Hepatic stellate cell (primary cell): ENCODE measurements at places on chromosomes 2 and 18.

GRCh38 chr2:109439390-109439786, 174.4 kb downstream of the SEPTIN10 start:
- DNase-seq = no peak

GRCh38 chr2:71884303-71885042, 263.2 kb downstream of the CYP26B1 start:
- no peak for DNase-seq

DNA sequence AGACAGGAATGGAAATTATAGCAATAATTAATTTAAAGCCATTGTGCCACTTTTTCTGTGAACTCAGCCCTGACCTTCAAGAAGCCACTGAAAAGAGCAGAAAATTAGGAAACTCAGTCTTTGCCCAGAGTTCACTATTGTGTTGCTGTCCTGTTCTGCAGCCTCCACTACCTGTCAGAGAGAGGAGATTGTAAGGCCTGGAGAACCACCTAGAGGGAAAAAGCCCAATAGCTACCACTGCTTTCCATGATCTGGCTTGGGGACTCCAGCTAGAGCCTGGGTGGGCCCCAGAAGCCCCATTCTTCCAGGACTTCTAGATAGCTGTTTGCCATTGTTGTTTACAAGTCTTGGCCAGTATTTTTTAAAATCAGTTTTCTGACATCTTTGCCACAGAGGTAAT, 176.1 kb upstream of the KLF7 start:
- no peak for DNase-seq

DNA sequence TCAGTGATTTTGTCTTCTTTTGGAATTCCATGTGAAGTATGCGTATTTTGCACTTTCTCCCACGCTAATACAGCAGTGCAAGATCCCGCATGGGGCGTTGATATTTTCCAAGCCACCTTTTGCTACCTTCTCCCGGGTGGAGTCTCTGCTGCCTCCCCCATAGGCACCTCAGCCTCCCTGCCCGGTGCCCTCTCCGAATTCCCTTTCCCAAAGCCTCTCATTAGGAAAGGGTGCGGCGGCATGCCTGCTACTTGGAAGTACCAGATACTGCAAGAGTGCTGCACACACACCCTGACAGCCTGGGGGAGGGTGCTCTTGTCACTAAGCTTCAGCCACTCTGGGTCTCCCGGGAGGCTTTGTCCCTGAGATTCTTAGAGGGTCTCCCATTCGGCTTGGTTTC, 114.4 kb upstream of the PXDN start:
- no peak for DNase-seq

DNA sequence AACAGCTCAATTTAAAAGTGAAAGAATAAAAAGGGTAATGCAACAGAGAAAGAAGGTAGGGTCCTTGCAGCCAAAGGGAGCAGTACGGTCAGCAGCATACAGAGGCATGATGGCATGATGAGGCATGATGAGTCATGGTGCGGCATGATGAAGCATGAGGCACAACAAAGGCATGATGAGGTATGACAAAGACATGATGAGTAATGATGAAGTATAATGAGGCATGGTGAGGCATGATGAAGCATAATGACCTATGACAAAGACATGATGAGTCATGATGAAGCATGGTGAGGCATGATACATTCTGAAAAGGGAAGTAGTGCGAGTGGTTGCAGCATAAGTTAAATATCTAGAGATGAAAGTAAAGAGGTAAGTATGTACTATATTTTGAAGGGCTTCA, 673.2 kb downstream of the TMEM182 start:
- no peak for DNase-seq

DNA sequence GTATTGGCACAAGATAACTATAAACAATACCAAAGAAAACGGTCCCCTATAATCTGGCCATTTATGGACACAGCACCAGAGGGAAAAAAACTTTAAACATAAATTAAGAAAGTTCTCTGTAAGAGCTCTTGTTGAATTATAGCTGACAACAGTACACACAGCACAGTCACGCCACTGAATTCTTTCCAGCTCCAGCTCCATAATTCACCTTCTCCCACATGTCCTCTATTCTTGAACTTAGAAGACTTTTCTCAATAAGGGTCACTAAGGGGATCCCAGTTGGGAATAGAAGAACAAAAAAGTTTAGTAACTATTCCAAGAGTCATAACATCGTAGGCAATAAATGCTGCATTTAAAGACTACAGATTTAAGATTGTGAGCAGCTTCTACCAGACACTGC, 124.6 kb upstream of the CYP1B1 start:
- DNase-seq = no peak

DNA sequence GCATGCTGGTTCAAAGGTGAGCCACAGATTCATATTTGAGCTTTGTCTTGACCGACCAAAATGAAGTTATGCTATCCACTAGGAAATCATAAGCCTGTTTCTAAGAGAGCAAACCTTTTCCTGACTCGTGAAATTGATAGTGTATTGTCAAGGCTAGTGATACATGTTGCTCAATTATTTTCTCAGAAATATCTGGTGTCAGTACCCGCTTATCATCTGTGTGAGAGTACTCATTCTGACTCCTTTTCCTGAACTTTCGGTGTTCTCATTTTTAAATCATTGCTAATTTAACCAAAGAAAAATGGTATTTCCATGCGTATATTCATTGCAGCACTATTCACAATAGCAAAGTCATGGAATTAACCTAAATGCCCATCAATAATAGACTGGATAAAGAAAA, 56.2 kb downstream of the SGPP2 start:
- DNase-seq = no peak

DNA sequence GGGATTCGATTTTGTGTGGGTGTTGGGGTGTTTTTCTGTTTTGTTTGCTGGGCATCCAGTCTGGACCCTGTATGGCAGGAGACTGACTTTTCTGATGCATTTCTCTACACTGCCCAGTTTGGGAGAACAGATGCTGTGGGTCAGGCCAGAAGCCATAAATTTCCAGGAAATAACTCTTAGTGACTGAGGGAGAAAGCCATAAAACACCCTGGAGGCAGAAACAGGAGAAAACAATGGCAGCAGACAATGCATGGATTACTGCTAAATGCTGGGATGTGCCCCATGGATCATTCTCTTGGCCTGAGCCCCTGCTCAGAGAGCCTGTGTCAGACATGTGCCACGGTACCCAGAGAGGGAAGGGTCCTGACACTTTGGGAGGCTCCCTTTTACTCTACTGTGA, 133.6 kb upstream of the CAPN13 start:
- DNase-seq = no peak

DNA sequence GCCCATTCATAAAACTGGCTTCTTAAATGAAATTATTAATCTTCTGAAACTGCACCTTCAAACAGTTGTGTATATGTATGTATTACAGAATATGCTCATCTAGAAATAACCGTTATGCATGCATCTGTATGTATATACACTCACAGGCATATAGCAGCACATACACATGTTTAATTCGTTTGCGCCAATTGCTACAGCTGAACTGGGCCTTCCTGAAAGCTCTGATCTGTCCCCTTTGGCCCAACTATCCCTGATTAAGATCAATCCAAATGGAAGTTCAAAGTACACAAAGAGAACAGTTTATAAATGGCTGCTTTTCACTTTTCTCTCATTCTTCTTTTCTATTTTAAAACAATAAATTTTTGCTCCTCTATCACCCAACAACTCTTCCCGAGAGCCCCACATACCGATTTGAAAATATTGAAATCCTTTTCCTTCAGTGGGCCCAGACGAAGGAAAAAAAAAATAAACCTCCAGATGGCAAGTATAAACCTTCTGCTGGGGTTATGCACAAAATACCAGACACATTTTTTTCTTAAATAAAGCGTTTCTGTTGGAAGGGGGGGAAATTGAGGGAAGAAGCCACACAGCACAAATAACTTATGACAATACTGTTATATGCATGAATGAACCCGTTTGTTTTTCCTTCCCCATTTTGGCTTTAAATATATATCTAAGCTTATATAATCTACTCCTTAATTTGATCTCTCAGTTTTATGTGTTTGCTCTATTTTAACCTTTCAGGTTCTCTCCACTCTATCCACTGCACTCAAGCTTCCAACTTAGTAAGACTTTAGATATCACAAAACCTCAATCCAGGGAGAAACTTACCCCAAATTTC, 267.3 kb downstream of the TCF4 start:
- no peak for DNase-seq

- no peak for DNase-seq
These were observed 144.8 kb upstream of the RGPD4 start for GRCh38 chr2:107681936-107682335.
